Progenitor cell of endocrine pancreas (in vitro differentiated cells): ENCODE measurements at places on chromosomes 4 and X.

GRCh38 chrX:135327299-135327698 lies 18.0 kb downstream of the ETDC start:
- DNase-seq: no peak

DNA sequence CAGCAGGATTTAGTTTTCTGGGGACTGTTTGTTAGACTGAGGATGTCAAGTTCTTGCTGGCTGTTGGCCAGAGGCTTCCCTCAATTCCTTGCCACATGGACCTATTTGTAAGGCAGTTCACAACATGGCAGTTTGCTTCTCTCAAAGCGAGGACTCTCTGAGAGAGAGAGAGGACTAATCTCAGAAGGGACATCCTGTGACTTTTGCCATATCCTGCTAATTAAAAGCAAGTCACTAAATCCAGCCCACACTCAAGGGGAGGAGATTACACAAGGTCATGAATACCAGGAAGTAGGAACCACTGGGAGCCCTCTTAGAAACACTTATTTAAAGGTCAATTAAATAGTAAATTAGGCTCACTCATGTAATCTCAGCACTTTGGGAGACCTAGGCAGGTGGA lies 38.2 kb downstream of the PPP1R2C start:
- DNase-seq: no peak

- no peak for DNase-seq
Measured at GRCh38 chr4:26873391-26874026, 12.9 kb downstream of the STIM2 start.

GRCh38 chrX:155028877-155029291 lies 2.2 kb downstream of the FUNDC2 start:
- no peak for DNase-seq

DNA sequence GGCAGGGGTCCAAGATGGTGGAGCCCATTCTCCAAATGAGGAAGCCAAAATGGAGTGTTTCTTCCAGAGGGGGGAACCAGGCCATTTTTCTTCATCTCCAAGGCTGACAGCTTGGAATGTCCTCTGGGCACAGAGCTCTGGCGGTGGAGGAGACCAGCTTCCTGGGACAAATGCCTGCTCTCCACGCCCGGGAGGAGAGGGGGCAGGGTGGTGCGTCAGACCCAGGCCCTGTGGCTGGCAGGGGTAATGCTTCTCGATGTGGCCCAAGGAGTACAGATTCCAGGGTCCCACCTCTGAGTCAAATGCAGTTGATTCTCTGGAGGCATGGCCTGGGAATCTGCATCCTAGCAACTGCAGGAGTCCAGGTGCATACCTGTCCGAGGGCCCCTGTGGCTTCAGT lies 44.6 kb upstream of the ADRA2C start:
- DNase-seq: no peak

DNA sequence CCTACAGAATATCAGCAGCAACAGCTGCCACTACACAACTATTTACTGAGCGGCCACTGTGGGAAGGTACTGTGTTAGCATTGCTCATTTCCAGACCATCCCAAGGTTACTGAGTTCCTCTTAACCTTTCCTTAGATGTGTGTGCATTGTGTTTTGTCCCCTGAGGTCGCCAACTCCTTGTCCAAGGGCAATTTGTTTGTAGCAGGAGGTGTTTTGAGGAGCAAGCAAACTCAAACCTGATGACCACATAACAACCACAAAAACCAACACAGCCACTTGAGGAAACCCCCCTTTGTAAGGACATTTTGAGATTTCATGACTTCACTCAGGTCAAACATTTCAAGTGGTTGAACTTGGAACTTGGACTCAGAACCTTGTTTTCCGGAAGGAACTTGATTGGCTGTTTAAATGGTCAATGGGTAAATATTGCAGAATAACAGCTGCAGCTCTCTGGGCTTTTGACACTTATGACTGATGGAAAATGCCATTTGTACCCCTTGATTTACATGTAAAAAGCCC lies 122.3 kb downstream of the MID1IP1 start:
- DNase-seq: no peak

DNA sequence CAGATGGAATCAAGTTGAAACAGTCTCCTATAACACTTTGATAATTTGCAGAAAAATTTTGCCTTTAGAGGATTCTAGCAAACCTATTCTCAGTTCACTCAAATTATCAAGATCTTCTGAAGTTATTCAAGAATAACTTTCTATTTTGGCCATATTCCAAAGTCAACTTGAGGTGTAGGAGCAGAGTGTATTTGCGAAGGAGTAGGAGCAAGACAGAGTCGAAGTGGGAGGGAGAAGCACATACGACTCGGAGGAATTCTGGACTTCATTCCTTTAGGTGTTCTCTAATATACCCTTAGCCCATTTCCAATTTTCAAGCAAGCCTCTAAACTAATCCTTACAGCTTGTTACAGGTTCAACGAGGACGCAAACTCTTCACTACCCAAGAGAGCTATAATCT lies 252.9 kb downstream of the GPM6A start:
- DNase-seq: no peak

GRCh38 chrX:18220786-18221185 lies at the start of gene BEND2:
Gene BEND2, minus strand, starts transcription at chrX:18220886. Its CDS starts 136 bp downstream, at chrX:18220750.
- DNase-seq: no peak

GRCh38 chr4:177555007-177555574 lies 112.9 kb upstream of the AGA start:
- DNase-seq: no peak

DNA sequence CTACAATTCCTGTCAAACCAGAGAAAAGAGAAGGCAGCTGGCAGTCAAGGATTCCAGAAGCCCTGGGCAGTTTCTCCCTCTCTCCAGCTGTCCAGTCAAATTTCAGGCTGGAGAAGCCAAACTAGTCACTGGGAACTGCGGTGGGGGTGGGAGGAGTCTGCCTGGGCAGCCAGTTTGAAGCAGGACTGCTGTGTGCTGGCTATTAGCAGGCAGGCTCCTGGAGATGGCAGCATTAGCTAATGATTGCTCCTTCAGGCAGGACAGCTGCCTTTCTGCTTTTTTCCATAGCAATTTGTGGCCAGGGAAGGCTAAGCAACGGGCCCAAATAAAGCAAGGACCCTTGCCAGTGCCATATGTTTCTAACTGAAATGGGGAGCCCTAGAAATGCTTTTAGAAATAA lies 44.7 kb upstream of the FGF13 start:
- DNase-seq: peak; percentile 24

DNA sequence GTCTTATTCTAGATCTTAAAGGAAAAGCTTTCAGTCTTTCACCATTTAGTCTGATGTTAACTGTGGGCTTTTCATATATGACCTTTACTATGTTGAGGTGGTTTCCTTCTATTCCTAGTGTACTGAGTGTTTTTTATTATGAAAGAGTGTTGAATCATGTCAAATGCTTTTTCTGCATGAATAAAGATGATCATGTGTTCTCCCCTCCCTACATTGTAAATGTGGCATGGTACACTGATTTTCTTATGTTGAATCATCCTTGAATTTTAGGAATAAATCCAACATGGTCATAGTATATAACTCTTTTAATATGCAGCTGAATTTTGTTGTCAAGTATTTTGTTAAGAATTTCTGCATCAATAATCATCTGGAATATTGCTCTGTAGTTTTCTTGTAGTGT lies 4.3 kb downstream of the CLGN start:
- DNase-seq: no peak

- no peak for DNase-seq
Measured at GRCh38 chr4:25184056-25184455, 23.8 kb upstream of the SEPSECS start.

- no peak for DNase-seq
Measured at GRCh38 chrX:97308171-97308570, 424.5 kb downstream of the RPA4 start.

DNA sequence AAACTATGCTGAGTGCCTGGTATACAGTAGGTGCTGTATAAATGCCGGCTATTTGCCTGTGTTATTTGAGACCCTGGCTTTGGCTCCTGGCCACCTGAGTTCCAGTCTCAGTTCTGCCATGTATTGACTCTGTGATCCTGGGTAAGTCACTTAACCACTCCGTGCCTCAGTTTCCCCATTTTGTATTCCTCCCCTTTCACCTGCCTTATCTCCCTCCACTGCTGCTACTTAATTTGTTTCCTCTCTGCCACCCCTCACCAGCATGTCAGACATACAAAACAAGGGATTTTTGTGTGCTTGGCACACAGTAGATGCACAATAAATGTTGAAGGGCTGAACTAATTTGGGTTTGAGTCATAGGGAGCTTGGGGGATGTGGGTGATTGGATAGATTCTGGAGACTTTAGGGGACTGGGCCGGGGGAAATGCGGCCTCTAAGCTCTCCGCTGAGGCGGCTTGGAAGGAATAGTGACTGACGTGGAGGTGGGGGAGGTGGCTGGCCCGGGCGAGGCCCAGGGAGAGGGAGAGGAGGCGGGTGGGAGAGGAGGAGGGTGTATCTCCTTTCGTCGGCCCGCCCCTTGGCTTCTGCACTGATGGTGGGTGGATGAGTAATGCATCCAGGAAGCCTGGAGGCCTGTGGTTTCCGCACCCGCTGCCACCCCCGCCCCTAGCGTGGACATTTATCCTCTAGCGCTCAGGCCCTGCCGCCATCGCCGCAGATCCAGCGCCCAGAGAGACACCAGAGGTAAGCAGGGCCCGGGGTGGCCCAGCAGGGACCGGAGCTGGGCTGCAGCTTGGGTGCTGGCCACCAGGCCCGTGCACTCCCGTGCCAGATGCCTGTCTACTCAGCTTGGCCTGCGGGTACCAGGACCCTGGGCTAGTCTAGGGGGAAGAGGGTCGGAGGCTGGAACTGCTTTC lies at the start of gene TIMP1:
Gene TIMP1, plus strand, starts transcription at position 706 of the 917 bp plus-strand sequence. CDS start 980 bp downstream, outside the sequence.
- peak; percentile 35 for DNase-seq

GRCh38 chrX:24099394-24099793 lies 44.6 kb downstream of the EIF2S3 start:
- DNase-seq: no peak

DNA sequence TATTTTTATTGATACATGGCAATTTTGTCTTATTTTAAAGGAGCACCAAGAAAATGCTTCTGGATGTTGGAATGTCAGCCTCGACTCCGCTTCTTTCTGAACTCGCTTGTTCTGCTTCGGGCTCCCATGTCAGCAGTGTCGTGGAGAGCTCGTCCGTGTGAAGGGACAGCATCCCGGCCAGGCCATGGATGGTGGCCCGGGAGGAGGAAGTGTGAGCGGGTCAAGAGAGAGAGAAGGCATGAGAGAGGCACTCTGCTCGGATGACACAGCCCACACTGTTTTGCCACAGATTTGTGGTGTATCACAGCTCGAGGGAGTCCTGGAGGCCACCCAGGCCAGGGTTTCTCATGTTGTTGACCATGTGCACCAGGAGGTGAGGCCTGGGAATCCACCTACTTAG lies 107.0 kb downstream of the TRAPPC11 start:
- DNase-seq: no peak

DNA sequence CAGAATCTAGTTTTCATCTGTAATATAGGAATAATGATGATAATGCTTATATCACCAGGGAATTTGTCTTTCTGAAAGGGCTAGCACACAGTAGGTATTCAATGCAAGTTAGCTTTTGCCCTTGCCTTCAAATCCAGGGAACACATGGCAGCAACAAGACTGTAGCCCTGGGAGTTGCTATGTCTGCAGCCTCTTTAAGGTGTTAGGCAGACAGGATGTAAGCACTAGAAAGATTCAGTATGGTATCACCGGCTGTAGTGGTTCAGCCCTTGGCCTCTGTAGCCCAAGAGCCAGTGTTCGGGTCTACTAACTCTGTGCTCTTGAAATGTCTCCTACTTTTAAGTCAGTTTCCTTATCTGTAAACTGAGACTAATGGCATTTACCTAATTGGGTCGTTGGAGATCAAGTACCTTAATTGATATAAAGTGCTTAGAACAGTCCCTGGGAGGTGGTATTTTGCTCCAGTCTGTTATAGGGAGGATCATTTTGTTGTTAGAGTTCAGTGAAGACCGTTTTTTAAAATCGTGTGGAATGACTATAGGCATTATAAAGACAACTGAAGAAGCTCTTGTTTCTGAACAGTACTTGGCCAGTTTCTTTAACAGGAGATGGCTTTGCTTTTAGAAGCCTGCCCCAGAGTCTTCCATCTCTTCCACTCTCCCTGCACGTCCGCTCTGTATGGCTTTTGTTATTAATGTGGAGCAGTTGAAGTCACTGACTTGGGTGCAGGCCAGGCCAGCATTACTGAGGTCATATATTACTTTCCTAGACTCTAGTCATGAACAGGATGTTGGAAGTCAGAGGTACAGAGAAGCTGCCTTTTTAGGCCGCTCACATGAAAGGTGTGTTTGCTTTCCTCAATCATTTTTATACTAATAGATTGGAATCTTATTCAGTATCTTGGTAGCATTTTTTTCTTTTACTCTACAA lies 44.8 kb downstream of the GAB1 start:
- no peak for DNase-seq

DNA sequence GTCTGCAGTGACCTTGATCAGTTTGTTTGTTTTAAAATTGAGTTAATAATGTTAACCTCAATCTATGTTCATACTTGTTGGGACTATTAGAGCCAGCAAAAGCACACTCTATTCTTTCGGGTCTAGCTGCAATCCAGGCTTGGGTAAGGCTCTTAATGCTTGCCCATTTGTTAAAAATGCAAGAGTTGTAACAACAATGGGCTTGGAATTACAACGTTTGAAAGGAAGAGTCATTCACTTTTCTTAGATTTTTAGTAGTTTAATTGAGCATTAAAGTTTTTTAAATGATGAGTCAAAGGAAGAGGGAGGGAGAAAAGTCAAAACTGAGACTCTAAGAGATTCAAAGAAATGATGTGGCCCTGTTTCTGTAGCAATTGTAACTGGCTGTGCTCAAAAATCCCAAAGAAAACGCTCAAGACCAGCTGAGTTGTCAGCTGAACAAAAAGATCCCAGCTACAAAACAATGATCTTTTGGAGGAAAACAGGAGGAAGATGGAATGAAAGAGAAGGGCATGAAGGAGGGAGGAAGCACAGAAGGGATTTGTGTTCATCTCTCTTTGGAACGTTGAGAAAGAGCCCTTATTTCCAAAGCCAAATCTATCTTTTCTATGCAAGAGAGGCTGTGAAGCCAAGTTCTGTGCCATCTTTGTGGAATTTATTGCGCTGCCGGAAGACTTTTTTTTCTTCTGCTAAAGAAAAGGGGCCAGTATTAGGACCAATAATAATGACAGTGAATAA lies 5.5 kb downstream of the SCD5 start:
- no peak for DNase-seq

- DNase-seq: no peak
Measured at GRCh38 chrX:40418813-40419195, 162.0 kb upstream of the ATP6AP2 start.

GRCh38 chrX:38847206-38847902 lies 46.1 kb downstream of the MID1IP1 start:
- no peak for DNase-seq

DNA sequence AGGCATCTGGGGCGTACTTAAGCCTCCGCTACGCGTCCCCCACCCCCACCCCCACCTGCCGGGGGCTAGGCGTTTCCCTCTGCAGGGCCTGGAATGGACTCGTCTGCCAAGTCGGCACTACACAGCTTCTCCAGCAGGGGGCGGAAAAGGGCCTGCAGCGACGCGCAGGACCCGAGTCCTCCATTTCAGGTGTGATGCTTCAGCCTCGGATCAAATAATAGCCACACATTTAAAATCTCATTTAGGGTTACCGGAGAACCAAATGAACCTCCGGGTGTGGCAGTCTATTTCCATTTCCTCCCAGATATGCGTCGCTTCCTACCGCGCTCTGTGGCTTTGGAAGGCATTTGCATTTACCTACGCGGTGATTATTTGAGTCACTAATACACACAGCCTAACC lies 2.9 kb downstream of the PAK3 start:
- DNase-seq: peak; percentile 73

- no peak for DNase-seq
Measured at GRCh38 chrX:96311366-96311765, 373.3 kb upstream of the DIAPH2 start.
